CD4-positive, alpha-beta memory T cell (primary cell): ENCODE measurements at places on chromosomes 3 and 15.

- no peaks in the 10 kb centered on the region for H3K36me3 ChIP-seq
- H3K27me3 ChIP-seq: no peaks in the 10 kb centered on the region
- no peak overlapping the region for H3K4me3 ChIP-seq
- H3K4me1 ChIP-seq: no peaks in the 10 kb centered on the region
Measured at GRCh38 chr15:70613271-70613670, 150.1 kb downstream of the UACA start.

- no peaks in the 10 kb centered on the region for H3K36me3 ChIP-seq
- no peak overlapping the region for H3K27ac ChIP-seq
- peaks cover 21% of the 10 kb centered on the region for H3K4me1 ChIP-seq
- H3K27me3 ChIP-seq: peaks cover 4% of the 10 kb centered on the region
- H3K4me3 ChIP-seq: no peak overlapping the region
- no peak for DNase-seq
Measured at GRCh38 chr3:127630811-127631714, 2.1 kb downstream of the PODXL2 start.

DNA sequence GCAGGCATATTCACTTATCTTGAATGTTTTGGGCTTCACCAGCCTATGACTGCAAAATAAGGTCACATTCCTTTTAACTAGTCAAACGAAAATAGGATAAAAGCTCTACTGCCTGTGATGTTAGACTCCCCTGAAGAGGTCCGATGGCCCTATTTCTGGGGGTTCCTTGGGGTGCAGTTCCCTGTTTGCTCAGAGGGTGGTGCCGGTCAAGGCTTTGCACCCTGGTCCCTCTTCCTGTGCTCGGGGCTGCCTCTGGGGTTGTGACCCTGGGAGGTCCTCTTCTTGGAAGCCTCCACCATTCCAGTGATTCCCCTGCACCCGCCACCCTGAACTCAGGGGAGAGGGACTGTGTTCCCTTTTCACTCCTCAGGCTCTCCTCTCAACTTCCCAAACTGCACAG is 86.7 kb upstream of the ANKRD34C start:
- H3K27ac ChIP-seq: no peak overlapping the region
- no peaks in the 10 kb centered on the region for H3K36me3 ChIP-seq
- H3K4me3 ChIP-seq: no peak overlapping the region

GRCh38 chr15:64856429-64857145 is 14.9 kb downstream of the PLEKHO2 start:
- peaks cover 63% of the 10 kb centered on the region for H3K36me3 ChIP-seq
- H3K4me1 ChIP-seq: peaks cover 55% of the 10 kb centered on the region
- no peak overlapping the region for H3K4me3 ChIP-seq
- no peak for DNase-seq

DNA sequence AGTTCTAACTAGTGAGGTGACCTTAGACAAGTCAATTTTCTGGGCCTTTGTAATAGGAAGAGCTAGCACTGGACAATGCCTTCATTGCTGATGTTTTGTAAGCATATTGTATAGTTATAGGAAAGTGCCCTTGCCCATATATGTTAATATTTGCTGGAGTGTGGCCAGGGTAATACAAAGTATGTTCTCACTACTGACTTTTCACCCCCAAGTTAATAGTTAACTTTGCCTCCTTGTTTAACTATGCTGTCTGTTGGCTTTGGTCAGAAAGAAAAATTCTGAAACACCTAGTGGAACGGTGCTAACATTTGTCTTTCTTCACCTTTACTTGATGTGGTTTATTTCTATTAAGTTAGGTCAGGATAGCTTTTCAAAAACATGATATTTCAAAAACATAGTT is 287.4 kb upstream of the CTNNB1 start:
- no peak for DNase-seq
- no peaks in the 10 kb centered on the region for H3K36me3 ChIP-seq

DNA sequence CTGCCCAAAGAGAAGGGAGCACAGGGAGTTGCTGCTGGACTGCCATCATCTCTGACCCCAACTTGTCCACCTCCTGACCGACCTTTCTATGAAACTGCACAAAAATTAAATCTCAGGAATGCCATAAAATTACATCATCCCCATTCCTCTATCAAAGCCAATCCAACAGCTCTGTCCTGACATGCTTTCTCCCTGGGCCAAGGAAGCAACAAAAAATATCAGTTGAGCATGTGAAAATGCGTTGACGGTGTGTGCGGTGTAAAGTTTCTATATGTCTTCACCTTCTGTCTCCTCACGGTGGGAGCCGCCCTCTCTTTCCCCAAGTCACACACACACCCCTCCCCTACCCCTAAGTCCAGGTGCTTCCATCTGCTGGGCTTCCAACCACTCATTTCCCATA is 3.6 kb upstream of the ZNF774 start:
- no peaks in the 10 kb centered on the region for H3K36me3 ChIP-seq
- no peaks in the 10 kb centered on the region for H3K27me3 ChIP-seq
- peaks cover 10% of the 10 kb centered on the region for H3K4me1 ChIP-seq
- no peak for DNase-seq
- no peak overlapping the region for H3K27ac ChIP-seq
- H3K4me3 ChIP-seq: no peak overlapping the region

DNA sequence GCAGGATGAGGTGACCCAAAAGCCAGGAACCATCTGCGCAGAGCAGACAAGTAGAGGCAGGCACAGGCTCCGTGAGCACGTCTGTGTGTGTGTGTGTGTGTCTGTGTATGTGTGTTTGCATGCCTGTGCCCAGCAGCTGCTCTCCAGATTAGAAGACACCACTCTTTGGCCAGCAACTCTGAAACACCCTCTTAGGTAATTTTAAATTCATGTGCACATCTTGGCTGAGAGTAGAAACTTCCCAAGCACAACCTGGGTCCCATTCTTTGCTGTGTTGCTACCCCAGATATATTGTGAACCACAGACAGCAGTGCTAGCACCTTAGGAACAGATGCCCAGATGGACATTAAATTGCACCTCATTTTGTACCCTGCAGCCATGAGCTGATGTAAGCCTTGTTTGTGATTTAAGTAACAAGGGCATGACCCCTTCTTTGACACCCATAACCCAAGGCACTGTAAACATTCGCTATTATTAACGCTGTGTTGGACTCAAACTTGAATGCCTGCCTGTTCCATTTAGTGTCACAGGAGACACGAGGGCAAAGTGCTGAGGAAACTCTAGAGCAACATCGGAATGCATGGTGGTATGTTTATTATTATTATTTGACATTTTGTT is at the start of gene FILIP1L:
Gene FILIP1L, minus strand, starts transcription at position 89 of the 618 bp plus-strand sequence.
- DNase-seq: no peak
- no peaks in the 10 kb centered on the region for H3K27me3 ChIP-seq
- no peaks in the 10 kb centered on the region for H3K4me1 ChIP-seq
- no peaks in the 10 kb centered on the region for H3K36me3 ChIP-seq

DNA sequence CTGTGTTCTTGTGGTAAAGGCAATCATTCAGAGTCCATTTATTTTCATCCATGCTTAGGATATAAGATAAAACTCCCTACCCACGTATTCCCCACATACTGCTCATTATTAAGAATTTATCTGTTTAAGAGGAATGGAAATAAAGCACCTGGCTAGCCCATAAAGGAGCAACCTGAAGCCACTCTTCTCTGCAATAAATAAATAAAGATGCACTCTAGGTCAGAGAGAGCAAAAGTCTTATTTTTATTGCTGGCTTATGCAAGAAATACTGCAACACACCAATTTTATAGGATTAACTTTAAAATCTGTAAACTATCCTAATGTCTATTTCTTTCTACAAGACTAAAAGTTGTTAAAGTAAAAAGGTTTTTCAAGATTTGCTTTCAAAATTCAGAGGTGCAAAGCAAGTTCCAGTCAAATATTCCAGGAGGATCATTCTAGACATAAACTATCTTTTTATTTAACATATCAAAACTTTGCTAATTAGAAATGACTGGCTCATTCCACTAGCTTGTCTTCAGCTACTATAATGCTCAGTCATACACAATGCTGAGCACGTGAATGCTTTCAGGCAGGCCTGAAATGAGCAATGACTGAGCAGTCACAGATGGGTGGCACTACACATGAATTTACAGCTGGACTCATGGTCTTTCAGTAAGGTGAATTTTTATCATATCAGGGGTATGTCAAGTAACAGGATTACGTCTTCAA is 7.1 kb downstream of the TJP1 start:
- H3K36me3 ChIP-seq: no peaks in the 10 kb centered on the region
- no peak for DNase-seq
- no peak overlapping the region for H3K27ac ChIP-seq
- peaks cover 10% of the 10 kb centered on the region for H3K27me3 ChIP-seq
- no peak overlapping the region for H3K4me3 ChIP-seq

DNA sequence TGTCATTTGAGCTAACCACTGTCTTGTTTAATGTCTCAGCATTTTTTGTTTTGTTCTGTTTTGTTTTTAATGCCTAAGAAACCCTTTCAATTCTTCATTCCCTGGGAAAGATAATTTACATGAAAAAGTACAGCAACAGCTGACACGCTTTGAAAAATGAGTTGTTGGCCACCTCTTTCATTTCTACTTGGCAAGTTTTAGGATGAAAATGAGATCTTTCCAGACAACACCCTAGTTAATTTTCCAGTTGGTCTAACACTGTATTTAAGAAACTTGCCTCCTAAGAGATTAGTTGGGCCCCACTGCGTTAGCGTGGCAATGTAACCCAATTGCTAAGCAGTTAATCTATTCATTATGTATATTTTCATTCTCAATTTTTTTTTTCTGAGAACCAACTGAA is 194.0 kb upstream of the LRRN1 start:
- H3K4me1 ChIP-seq: no peaks in the 10 kb centered on the region
- no peak for DNase-seq
- no peak overlapping the region for H3K27ac ChIP-seq
- no peaks in the 10 kb centered on the region for H3K27me3 ChIP-seq
- H3K36me3 ChIP-seq: no peaks in the 10 kb centered on the region
- no peak overlapping the region for H3K4me3 ChIP-seq

DNA sequence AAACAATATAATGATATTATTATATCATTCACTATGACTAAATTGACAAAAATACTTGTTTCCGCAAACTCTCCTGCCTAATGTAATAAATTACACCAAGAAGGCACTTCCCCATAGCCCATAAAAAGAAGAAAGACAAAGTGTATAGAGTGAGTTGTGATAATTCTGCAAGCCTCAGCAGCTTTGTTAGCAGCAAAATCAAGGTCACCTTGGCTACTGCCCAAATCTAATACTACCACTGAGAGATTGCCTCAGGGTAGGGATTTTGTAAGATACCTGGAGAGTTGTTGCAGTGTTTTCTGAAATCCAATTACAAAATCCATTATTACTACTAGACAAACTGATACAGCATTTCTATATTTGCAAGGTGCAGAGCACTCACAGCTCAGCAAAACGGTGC is 503.5 kb downstream of the FGF12 start:
- no peak overlapping the region for H3K27ac ChIP-seq
- no peaks in the 10 kb centered on the region for H3K4me1 ChIP-seq
- H3K36me3 ChIP-seq: no peaks in the 10 kb centered on the region
- no peak overlapping the region for H3K4me3 ChIP-seq
- no peak for DNase-seq
- H3K27me3 ChIP-seq: no peaks in the 10 kb centered on the region

GRCh38 chr3:33299395-33300081 is 22.3 kb downstream of the FBXL2 start:
- H3K27ac ChIP-seq: no peak overlapping the region
- H3K36me3 ChIP-seq: no peaks in the 10 kb centered on the region
- no peaks in the 10 kb centered on the region for H3K4me1 ChIP-seq
- H3K27me3 ChIP-seq: no peaks in the 10 kb centered on the region
- DNase-seq: no peak

DNA sequence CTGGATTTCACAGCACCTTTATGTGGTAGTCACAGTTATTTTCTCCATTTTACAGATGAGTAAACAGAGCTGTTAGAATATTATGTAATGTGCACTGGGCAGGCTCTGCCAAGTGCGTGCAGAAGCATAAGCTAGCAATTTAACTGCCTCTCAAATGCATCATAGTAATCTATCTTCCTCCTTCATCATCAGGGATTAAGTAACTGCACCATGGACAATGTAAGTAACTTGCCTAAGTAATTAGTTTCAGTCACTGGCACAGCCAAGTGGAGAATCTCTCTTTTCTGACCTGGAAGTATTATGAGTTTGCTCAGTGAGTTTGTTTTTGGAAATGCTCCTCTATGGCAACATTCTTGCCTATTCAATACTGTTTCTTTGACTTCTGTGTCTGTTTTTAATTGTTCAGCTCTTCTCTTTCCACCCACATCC is 260.5 kb downstream of the PTPRG start:
- H3K4me1 ChIP-seq: no peaks in the 10 kb centered on the region
- H3K4me3 ChIP-seq: no peak overlapping the region
- H3K27me3 ChIP-seq: no peaks in the 10 kb centered on the region
- no peak overlapping the region for H3K27ac ChIP-seq
- no peak for DNase-seq

GRCh38 chr3:58337190-58337589 is 4.5 kb downstream of the PXK start:
- no peak overlapping the region for H3K4me3 ChIP-seq
- no peaks in the 10 kb centered on the region for H3K27me3 ChIP-seq
- H3K4me1 ChIP-seq: peaks cover 26% of the 10 kb centered on the region
- no peaks in the 10 kb centered on the region for H3K36me3 ChIP-seq

DNA sequence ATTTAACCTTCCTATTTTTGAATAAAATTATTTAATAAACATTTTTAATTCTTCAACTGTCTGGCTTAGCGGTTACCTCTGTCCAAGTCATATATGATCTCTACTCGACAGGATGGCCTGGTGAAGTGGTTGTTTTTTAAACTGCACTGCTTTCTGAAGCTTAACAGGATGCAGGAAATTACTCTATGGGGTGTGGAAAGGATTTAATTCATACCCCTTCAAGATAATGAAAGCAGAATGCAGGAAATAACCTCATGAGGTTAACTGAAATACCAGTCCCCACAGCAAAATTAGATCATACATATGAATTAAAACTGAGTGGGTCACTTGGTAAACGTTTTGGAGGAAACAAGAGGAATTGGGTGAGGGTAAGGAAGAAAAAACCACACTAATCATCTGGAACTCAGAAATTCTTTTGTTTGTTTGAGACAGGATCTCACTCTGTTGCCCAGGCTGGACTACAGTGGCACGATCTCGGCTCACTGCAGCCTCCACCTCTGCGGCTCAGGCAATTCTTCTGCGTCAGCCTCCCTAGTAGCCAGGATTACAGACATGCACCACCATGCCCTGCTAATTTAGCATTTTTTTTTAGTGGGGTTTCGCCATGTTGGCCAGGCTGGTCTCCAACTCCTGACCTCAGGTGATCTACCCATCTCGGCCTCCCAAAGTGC is 50.1 kb downstream of the LYSMD4 start:
- H3K27me3 ChIP-seq: no peaks in the 10 kb centered on the region
- H3K4me3 ChIP-seq: no peak overlapping the region
- H3K27ac ChIP-seq: no peak overlapping the region
- no peaks in the 10 kb centered on the region for H3K36me3 ChIP-seq

DNA sequence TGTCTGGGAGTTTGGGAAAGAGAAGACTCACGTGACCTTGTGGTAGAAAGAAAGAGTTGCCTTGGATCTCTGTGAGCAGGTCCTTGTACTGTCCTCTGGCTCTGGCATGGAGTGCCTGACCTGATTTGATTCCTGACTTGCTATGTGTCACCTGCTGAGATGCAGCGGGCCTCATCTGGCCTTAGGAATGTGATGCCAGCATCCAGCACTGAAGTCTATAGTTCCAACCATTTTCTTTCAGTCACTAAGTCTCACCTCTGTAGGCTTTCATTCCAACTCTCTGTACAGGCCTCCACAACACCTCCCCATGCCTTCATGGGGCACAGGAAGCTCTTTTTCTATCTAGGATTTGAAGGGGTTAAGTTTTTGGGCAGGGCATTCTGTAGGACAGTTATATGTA is 12.1 kb upstream of the OXSR1 start:
- H3K27me3 ChIP-seq: no peaks in the 10 kb centered on the region
- H3K4me1 ChIP-seq: peaks cover 23% of the 10 kb centered on the region
- no peak overlapping the region for H3K27ac ChIP-seq
- no peak for DNase-seq

GRCh38 chr15:70376929-70377691 is 279.4 kb upstream of the TLE3 start:
- DNase-seq: no peak
- H3K4me3 ChIP-seq: no peak overlapping the region
- H3K36me3 ChIP-seq: no peaks in the 10 kb centered on the region
- no peak overlapping the region for H3K27ac ChIP-seq
- no peaks in the 10 kb centered on the region for H3K27me3 ChIP-seq
